ENCODE measurements at places on chromosomes 2 and 18.

DNA sequence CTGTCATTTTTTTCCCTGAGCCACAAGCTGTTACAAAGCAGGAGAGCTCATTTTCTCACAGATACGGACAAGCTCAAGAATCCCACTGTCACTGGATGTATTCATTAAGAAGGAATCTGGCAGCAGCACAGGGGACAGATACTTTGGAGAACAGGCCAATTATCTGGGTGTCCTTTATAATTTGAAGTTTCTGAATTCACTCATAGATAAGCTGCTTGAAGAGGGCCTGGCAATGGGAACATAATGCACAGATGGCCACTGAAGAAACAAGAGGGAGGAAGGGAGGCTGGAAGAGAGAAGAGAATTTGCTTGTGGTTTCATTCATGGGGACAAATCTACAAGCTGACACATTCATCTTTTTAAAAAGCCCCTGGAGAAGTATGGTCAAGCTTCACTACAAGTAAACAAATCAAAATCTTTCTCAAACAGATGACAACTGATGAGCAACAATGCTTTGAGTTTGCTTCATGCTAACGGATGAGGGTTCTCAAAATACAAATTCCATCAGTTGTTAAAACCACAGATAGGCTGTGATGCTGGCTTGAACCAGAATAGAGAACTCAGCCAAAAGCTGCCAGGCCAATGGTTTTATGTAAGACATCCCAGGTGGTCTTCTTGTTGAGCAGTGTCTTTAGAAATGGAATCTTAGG lies 11.9 kb downstream of the BCL2 start:
- DNase-seq = no peak

GRCh38 chr2:181459621-181460021 lies 2.4 kb downstream of the ITGA4 start:
- DNase-seq = no peak

- no peak for DNase-seq
Measured at GRCh38 chr2:44598330-44599119, 236.8 kb downstream of the CAMKMT start.

- no peak for DNase-seq
Measured at GRCh38 chr2:198282061-198282460, 477.7 kb downstream of the PLCL1 start.

DNA sequence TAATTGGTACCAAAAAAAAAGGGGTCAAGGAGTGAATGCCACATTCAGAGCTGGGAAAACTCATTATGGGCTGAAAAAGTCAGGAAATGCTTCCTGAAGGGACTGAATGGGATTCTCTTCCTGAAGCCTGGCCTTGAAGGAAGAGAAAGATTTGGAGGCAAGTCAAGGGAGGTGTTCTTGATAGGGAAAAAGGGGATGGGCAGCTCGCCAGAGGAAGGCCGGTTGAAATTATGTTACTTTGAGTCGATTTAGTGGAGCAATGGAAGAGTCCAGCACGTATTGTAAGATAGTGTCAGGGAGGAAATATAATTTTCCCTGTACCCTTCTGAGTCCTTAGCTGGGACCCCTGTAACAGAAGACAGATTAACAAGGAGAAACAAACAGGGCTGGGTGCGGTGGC lies 115.3 kb upstream of the STPG4 start:
- no peak for DNase-seq

DNA sequence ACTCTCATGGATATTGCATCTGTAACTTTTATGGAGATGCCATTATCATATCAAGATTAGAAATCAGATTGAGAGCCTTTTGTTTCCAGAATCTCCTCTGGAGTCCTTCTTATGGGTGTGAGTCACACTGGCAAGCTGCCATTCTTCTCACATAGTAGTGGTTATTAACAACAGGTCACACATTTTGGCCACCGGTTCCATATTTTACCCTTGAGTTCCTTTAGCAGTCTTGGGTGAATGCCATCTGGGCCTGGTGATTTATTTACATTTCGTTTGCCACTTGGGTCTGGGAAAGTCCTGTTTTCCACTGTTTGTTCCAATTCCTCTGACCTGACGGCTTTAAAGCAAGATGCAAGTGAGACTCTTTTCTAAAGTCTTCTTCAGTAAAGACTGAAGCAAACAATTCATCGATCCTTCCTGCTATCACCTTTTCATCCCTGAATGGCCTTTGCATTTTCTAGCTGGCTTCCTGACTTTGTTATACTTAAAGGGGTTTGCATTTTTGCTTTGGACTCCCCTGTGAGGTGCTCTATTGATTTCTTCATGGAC lies 80.5 kb upstream of the CAVIN2 start:
- no peak for DNase-seq

DNA sequence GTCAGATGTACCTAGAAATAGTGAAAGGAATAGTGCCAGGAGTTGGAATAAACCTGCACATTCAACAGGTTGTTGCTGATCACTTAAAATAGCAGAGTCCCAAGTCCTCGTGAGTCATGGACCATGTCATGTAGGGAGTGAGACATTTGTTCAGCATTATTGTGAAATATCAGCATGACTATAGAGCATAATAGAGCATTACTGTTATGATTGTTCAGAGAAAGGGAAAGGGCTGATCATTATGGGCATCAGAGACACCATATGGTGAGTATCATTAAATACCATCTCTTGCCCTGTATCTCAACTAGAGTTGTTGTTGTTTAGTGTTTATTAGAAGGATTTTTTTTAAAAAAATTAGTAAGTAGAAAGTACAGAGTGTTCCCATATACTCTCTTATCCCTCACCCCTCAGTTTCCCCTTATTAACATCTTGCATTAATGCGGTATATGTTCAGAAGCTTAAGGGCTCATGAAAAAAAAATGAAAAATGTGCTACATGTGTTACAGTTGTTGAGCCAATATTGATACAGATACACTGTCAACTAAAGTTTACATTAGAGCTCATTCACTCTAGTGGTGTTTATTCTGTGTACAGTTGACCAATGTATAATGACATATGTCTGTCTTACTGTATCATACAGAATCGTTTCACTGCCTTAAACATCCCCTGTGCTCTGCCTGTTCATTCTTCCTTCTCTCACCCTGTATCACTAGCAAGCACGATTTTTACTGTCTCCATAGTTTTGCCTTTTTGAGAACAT lies 5.7 kb downstream of the ELAC1 start:
- DNase-seq = no peak

Measured in NCI-H1048 (cell line).